ENCODE measurements at places on chromosomes 11 and 22.

- DNase-seq = no peak
Observed at GRCh38 chr11:58574881-58575280, 775 bp downstream of the LPXN start.

DNA sequence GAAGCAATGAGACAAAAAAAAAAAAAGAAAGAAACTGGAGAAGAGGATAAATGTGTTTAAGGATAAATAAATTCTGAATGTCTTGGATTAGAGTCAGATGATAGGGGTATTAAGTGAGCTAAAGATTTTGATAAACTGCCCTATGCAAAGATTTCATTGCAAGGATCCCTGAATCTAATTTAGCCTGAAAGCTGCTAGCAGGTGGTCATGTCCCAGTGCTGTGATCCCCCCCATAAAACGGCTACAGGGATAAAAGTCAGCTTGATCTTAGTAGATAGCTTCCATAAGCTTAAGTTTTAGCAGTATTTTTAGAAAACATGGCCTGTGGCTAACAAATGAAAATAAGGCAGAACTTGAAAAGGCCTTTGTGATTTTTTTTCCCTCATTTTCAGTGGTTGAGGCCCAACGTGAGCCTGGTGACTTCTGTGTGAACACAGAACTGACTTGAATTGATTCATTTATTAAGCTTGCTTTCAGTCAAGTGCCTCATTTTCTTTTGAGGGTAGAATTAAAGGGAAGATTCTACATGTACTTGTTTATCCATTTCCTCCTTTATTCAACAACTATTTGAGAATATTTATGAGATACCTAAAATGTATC lies 44.5 kb downstream of the CD44 start:
- no peak for DNase-seq

DNA sequence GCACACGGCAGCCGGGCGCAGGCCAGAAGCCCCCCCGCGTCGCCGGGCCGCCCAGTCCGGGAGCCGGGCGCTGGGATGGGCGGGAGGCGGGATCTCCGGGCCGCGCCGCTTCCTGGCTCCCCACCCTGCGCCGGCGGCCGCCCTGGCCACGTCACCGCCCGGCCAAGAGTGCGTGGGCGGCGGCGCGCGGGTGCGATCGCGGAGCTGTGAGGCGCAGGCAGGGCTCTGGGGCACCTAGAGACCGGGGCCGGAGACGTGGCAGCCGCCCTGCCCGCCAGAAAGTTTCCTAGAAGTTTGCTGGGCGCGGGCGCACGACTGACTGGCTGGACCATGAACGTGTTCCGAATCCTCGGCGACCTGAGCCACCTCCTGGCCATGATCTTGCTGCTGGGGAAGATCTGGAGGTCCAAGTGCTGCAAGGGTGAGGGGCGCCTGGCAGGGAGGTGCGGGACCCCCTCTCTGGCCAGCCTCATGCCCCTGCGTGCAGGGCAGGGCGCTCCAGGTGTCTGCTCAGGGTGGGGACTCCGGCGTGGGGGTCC lies at the start of gene KDELR3:
TSS of gene KDELR3 (plus strand) at position 193 of the 539 bp plus-strand sequence. CDS start at position 331, 138 bp downstream.
- DNase-seq = peak; percentile 40

DNA sequence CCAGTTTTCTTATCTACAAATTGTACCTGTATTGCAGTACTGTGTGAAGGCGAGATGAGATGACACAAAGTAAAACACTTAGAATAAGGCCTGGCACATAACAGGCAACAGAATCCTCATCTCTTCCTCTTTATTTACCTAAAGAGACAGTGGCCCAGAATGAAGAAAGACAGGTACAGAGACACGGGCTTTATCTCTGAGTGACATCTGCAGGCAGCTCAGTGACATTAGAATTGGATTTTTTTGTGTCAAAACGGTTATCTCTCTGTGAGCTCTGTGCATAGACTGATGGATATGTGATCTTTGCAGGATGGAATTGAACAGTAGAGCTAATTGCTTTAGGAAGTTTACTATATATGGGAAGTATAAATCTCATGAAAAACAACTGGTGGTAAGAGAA lies 36.2 kb upstream of the TRPC6 start:
- no peak for DNase-seq

GRCh38 chr22:31244046-31244942 lies 32.2 kb downstream of the LIMK2 start:
- DNase-seq = peak; percentile 62

DNA sequence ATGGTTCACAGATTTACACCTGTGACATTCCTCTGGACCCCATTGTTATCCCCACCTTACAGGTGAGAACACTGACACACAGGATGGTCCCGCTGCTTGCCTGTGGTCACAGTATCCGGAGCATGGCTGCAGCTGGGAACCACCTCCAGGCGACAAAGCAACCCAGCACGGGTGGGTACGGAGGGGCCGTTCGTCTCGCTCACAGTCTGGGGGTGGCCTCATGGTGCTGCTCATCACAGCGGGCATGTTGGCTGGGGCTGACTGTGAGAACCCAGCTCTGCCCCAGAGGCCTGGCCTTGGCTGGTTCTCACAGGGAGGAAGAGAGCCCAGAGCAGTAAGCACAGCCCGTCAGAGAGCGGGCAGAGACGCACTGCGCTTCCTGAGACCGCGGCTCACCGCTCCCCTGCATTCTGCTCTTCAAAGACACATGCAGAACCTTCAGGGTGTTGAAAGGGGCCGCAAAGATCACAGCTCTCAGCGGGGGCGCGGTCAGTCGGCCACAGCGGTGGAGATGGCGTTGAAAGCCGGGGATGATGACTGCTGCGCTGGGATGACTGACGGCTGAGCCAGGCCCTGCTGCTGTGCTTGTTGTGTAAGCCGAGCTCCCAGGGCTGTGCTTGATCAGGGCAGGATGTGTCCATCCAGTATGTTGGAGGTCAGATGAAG lies 423.0 kb downstream of the BRD1 start:
- no peak for DNase-seq

- no peak for DNase-seq
Observed at GRCh38 chr11:14793546-14793945, 98.5 kb downstream of the CYP2R1 start.

DNA sequence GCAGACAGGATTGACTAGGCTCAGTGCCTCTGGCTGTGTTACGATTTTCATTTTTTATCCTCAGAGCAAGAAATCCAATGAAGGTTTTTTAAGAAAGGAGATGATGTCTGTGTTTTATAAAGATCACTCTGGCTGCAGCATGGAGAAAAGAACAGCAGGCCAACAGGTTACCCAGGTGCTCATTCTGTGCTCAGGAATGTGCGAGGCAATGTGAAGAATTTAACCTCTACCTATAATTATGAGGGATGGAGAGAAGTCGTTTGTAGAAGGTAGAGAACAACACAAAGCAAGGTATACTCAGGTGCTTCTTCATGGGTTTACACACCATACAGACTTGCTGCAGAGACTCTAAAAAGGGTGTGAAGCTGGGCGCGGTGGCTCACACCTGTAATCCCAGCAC lies 10.0 kb upstream of the RTCB start:
- no peak for DNase-seq

- DNase-seq = no peak
Observed at GRCh38 chr11:65356394-65356972, 1.9 kb downstream of the TIGD3 start.

DNA sequence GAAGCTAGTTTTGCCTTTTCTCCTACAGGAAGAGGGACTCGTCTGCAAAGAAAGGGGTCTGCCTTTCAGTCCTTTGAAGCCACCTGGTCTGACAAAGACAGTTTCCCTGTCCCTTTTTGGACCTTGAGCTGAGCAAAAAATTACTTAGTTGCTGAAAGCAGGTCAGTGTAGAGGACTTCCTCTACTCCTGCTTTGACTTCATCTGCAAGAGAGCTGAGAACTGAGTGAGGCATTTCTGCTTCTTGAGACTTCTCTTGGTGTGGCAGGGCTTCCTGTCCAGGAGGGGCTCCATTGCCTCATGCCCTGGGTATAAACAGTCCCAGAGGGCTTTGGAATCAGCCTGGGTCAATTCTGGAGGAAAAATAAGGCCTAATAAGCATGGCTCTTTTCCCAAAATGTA lies 73.1 kb downstream of the ZNRF3 start:
- no peak for DNase-seq

- DNase-seq = no peak
Observed at GRCh38 chr11:11844272-11844671, 2.5 kb downstream of the USP47 start.

GRCh38 chr11:128298271-128298670 lies 289.1 kb downstream of the ETS1 start:
- DNase-seq = no peak

GRCh38 chr11:130022799-130023198 lies 20.2 kb upstream of the PRDM10 start:
- no peak for DNase-seq

DNA sequence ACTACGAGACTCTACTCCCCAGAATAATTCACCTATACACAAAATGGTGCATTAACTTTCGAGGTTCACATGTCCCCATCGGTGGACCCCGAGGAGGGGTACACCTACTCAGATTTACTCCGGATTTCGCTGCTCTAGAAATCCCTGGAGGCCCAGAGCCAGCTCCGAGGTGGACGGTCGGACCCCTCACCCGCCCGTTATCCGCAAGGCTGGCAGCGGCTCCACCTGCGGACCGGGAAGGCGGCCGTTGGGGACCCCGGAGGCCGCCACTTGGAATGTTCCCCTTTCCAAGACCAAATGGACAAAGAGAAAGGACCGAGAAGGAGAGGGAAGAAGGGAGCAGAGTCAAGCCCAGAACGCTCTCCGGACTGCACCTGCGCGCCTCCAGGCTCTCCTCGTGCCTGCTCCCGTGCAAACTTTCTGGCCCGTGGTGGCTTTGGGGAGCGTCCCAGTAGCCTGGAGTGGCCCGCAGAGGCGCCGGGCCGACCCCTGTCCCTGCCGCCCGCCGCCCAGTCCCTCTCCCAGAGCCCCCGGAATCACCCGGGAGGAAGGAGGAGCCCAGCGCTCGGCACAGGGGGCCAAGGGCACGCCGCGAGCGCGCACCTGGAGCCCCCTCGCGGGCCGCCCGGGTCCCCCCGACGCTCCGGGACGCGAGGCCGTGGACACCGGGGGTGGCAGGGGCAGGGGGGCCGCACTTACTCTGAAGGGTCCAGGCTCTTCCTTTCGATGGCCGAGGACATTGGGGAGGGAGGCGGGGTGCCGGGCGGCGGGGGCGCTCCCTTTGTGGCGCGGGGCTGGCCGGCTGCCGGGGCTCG lies 23.0 kb downstream of the LMO2 start:
- DNase-seq = no peak

DNA sequence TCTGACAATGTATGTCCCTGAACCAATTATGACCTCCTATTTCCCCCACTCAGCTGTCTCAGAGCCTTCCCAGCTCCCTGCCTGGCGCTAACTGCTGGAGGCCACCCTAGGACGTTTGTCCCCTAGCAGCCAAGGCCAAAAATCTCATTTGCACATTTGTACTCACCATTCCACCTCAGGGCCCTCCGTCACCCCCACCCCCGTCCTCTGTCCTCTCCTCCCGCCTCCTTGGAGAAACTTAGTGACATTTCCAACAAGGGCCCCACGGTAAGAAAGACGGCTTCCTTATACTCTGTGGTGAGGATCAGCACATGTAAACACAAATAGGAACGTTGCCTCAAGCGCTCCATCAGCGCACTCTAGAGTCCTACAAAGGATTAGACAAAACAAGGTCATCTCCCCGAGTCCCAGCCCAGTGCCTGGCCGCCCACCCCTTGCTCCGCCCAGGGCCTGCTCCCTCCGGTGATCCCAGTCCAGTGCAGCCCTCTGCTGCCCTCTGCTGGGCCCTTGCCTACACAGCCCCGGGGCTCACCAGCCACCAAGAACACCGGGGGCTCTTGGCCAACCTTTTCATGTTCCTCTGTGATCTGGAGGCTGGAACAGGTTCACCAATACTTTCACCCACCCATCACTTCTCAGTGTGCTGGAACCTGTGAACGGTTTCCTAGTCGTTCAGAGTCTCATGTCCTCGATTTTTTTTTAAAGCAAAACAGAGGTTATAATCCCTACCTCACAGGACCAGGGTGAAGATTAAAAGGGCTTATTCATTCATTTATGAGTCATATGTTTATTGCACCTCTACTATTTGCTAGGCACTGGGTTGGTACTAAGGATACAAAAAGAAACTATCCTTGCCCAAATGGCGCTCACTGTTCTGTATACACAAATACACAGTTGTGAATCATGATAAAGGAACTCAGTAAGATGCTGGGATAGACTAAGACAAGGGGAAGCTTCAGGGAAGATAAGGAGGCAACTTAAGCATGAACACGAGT lies 15.3 kb upstream of the CTR9 start:
- DNase-seq = peak; percentile 89

- DNase-seq = no peak
Observed at GRCh38 chr11:94125407-94126115, 3.1 kb upstream of the PANX1 start.

DNA sequence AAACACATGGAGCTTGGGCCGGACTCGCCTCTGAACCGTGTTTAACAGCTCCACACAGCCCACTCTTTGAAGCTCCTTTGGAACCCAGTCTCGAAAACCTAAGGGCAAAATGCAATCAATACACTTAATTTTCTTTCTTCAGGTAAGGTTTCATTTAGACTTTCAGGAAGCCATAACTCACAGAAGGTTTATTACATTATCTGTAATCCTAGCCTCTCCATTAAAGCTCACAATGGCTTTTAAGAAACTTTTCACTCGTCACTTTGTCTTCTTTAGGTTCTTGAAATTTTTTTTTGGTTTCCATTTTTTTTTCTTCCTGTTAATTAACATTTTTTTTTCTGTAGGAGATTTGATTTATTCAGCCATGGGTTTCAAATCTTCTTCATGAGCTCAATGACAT lies 91.3 kb downstream of the ARL14EP start:
- DNase-seq = no peak

- no peak for DNase-seq
Observed at GRCh38 chr11:5639953-5640352, 15.2 kb downstream of the TRIM34 start.

DNA sequence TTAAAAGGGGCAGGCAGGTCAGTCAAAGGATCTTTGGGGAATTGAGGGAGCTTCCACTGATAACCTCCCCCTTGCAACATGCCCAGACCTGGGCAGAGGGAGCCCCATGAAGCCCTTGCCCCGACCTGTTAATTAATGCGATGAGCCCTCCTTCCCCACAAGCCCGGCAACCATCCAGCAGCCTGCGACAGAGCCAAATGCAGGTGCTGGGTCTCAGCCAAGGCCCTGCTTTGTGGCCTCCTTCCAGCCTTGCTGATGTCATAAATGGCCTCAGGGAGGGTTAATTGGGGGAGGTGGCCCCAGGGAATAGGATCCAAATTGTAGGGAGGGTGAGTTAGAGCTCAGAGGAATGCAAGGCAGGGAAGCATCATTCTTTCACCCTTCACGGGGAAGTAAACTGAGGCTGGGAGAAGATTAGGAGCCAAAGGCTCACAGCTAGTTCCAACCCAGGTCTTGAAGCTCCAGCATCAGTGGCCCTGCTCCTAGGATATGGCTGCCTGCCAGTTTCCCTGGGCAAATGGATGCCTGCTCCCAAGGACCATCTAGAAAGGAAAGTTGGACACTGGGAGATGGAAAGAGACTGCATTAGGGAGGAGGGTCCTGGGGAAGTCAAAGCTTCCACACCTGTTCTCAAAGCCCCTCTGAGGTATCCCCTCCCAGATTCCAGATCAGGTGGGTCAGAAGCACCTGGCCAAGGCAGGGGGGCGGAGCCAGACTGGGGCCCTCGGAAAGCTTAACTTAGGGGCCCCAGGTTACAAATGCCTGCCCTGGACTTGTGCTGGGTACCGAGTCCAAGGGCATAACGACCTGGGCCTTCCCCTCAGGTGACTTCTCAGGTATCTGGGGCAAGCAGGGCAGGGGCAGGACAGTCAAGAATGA lies 34.1 kb downstream of the LMO1 start:
- DNase-seq = no peak

- DNase-seq = no peak
Observed at GRCh38 chr11:119085437-119085847, 761 bp downstream of the HMBS start.

GRCh38 chr11:121510438-121510837 lies 57.7 kb upstream of the SORL1-AS1 start:
- DNase-seq = no peak

Measured in skeletal muscle cell (primary cell).